ENCODE measurements at places on chromosomes 7 and 10. TPM values are rescaled to one million over a fixed set of nuclear protein-coding genes. Genes with fewer than 3 reads are reported as not detected.

DNA sequence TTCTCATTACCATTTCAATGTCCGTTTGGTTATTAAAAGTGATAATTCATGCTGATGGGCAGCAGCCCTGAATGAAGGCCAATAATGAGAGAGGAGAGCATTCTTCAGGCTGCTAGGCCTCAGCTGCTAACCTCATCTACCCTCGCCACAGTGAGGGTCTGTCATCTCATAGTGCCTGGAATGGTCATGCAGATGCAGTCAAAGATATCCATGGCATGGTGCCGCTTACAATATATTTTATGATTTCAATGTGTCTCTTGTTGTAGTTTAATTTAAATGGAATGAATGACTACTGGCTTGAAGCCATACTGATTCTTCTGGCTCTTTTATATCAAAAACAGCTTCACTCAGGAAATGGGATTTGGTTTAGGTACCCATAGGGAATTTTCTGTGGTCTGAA lies 126.9 kb downstream of the SLC16A9 start:
- DNase-seq: no peak

CYP2C19 gene
- total RNA-seq: not detected

EMX2 gene
- not detected for total RNA-seq

DNA sequence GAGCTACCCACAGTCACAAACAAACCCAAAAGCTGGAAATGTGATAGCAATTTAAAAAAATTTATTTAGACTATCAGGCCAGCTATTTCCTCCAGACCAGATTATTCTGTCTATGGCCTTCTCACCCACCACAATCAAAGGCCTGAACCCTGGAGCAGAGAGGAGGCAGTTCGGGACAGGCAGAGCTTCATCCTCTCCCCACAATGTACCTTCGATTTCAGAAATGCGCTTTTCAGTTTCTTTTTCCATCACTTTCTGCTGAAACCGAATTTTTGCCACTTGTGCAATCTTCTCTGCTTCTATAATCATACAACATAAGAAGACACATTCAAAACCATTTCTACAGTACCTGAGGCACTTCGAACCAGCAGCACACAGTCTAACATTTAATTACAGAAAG lies 29.9 kb downstream of the ERLIN1 start:
- no peak for DNase-seq

All from activated T-cell treated with anti-CD3 and anti-CD28 coated beads, Interleukin-2, amount 50 U/mL, for 4 hours (primary cell).